Neural progenitor cell (in vitro differentiated cells): ENCODE measurements at places on chromosomes 16 and 17.

GRCh38 chr17:13268791-13269595 is 251.2 kb upstream of the ELAC2 start:
- DNase-seq, result no peak

- DNase-seq, result no peak
These were observed 16.5 kb downstream of the SLC16A3 start for GRCh38 chr17:82245134-82246039.

- no peak for DNase-seq
These were observed 22.0 kb downstream of the PRCD start for GRCh38 chr17:76561799-76562268.

- DNase-seq, result no peak
These were observed 11.0 kb downstream of the ZNF276 start for GRCh38 chr16:89732142-89732917.

DNA sequence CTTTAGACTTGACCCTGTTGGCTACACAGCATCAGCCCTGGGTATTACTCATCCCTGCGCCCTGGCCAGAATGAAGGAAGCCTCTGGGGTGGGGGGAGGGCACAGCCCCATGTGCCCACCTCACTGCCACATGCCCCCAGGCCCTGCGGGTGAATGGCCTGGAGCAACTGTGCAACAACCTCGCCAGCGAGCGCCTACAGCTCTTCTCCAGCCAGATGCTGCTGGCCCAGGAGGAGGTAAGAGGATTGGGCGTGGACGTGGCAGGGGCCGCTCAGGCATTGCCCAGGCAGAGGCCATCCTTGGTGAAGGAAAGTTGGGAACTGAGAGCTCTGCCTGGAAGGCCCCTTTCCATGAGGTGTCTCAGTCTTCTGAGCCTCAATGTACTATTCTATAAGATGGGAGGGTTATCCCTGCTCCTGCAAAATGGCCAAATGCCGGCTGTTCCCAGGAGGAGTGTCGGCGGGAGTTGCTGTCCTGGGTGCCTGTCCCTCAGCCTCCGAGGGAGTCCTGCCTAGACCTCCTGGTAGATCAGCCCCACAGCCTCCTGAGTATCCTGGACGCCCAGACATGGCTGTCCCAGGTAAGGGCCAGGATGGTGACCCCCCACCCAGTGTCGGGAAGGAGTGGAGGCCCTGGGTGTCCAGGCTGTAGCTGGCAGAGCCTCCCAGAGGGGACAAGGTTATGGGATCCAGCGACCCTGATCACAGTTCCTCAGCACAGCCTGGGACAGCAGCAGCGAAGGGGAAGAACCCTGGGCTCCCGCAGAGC is 8.9 kb downstream of the MYO15B start:
- no peak for DNase-seq

GRCh38 chr17:65137021-65137939 is at the start of gene RGS9:
TSS of gene RGS9 (plus strand) at chr17:65137370. CDS start at chr17:65137541, 171 bp downstream.
- peak; percentile 91 for DNase-seq

GRCh38 chr16:56350491-56351405 is 74.6 kb downstream of the AMFR start:
- no peak for DNase-seq

DNA sequence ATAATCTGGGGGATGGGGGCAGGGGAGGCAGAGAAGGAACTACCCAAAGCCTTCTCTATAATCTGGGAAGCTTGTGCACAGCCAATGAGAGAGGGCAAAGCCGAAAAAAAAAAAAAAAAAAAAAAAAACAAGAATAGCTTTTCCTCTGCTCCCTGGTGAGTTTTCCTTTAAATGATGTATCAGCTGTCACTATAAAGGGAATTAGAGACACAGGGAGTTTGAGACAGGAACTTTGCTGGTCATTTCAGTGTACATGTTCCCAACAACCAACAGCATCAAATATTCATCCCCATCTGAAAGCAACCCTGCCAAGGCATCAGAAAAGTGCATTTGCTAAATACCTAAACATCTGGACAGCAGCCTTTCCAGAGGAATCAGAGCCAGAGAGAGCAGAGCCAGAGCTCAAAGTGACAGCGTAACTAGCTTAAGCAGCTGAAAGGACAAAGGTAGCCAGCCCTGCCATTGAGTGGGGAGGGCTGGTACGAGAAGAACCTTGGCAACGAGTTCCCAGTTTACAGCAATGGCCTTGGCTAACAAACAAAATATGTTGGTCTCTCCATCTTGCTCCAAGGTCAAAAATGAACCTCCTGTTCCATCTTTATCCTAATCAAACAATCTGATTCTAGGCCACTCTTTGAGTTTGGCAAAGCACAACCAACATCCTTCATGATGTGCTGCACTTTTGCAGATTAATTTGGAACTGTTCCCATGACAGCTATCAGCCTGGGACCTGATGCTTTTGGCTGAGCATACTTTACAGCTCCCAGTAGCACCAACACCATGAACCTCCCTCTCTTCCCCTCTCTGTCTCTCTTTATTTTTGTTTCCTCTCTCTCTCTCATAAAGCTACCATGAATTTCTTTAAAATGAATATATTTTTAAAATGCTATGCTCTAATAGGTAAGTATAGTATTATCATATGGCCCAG is 143.7 kb upstream of the GNAO1 start:
- peak; percentile 44 for DNase-seq

GRCh38 chr17:63515426-63515825 is 7.7 kb upstream of the KCNH6 start:
- DNase-seq, result no peak

- no peak for DNase-seq
These were observed 9.2 kb downstream of the BFAR start for GRCh38 chr16:14641926-14642325.

- peak; percentile 47 for DNase-seq
These were observed 157.3 kb downstream of the KIF2B start for GRCh38 chr17:53979991-53980390.

GRCh38 chr16:58426966-58427365 is 34.7 kb downstream of the GINS3 start:
- DNase-seq, result no peak

- no peak for DNase-seq
These were observed 400 bp downstream of the CCDC42 start for GRCh38 chr17:8744086-8744785.

DNA sequence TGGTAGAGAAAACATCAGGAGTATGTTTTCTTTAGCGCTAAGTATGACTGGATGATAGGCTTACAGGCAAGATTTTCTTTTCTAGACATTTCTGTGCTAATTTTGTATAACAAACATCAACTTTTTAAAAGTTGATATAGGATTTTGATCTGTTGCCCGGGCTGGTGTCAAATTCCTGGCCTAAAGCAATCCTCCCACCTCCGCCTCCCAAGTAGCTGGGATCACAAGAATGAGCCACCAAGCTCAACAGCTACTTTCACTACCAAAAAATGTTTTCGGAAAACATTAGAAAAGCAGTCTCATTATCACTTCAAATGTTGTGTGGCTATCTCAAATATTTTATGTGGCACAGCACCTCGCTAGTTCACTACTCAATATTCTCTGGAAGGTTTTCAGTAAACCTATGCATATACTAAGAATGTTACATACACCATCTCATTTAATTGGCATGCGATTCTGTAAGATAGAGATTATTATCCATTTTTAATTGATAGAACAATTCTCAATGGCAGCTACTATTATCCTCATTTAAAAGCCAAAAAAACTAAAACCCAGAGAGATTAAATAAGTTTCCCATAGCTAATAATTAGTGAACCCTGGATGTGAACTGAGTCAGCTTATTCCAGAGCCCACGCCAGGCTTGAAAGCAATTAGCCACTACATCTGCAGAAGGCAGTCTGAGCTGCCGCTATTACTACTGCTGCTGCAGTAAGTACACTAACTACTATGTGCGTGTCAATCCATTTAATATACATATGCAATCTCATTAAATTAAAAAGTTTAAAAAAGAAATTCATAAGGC is 41.7 kb downstream of the CREBBP start:
- no peak for DNase-seq

- peak; percentile 35 for DNase-seq
These were observed 30.8 kb downstream of the FBXO31 start for GRCh38 chr16:87352818-87353217.

DNA sequence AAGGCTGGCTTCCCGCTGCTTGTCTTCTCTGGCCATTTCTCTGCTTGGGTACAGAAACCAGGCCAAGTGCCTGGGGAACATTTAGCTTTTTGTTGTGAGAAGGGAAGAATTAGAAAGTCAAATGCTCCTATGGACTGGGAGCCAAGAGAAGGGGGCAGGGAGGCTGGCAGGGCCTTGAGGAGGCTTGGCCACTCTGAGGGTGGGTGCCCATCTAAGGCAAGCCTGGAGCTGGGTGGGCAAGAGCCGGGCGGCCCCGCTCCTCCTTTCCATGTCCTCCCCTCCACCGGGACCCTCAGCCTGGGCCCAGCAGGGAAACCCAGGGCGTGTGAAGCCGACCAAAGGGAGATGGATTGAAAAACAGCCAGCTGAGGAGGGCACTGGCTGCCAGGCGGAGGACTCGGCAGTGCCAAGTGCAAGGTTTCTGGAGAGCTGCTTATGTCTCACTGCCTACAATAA is 69.4 kb downstream of the NTN1 start:
- DNase-seq, result no peak

GRCh38 chr16:85839681-85840240 is 40.3 kb downstream of the COX4I1 start:
- DNase-seq, result no peak

- peak; percentile 70 for DNase-seq
These were observed 1.2 kb downstream of the DUSP14 start for GRCh38 chr17:37490638-37491614.

- DNase-seq, result no peak
These were observed 20.6 kb upstream of the TMEM97 start for GRCh38 chr17:28298449-28298848.

GRCh38 chr16:72243621-72244020 is 71.7 kb upstream of the PMFBP1 start:
- DNase-seq, result peak; percentile 23

DNA sequence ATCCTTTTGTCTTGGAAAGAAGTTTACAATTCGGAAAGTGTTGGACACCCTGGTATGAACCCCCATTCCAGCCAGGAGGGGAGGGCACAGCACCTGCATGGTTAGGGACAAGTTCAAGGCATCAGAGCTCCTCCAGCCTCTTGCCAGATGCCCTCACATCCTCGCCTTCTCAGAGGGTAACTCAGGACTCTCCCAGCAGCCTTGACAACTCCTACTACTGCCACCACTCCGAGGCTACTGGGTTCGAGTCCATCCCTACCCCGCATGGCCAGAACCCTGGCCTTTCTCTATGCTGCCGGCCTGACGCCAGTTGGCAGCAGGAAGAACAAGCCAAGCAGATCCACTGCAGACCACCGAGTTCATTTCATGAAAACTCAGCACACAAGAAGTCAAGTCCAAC is 34.1 kb downstream of the AXIN2 start:
- DNase-seq, result no peak

DNA sequence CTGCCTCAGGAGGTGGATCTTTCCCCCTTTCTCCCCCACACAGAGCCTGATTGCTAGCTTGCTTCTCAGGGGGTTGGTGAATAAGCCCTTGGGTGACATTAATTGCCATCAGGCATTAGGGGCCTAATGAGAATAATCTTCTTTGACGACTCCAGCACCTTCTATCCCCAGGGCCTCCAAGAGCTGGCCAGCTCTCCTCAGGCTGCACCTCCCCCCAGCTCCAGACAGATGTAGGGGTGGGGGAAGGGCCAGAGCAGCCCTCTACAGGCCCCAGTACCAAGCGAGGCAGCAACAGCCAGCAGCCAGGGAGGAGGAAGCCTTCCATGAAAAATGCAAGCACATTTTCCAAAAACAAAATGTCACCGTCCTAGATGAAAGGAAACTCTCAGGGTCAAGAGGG is 1.4 kb upstream of the TMEM132E start:
- peak; percentile 55 for DNase-seq

- no peak for DNase-seq
These were observed 139.1 kb upstream of the GSE1 start for GRCh38 chr16:85473909-85474620.

GRCh38 chr16:86261379-86261778 is 248.9 kb upstream of the FOXF1 start:
- DNase-seq, result no peak

GRCh38 chr17:41925991-41926590 is 4.3 kb upstream of the ODAD4 start:
- DNase-seq, result no peak

GRCh38 chr17:28244446-28244845 is 74.6 kb upstream of the TMEM97 start:
- DNase-seq, result no peak

GRCh38 chr17:33564146-33564545 is 271.1 kb upstream of the ASIC2 start:
- no peak for DNase-seq
